Activated CD4-positive, alpha-beta T cell treated with anti-CD3 and anti-CD28 coated beads for 4 hours (primary cell): ENCODE measurements at places on chromosomes 1 and 21.

DNA sequence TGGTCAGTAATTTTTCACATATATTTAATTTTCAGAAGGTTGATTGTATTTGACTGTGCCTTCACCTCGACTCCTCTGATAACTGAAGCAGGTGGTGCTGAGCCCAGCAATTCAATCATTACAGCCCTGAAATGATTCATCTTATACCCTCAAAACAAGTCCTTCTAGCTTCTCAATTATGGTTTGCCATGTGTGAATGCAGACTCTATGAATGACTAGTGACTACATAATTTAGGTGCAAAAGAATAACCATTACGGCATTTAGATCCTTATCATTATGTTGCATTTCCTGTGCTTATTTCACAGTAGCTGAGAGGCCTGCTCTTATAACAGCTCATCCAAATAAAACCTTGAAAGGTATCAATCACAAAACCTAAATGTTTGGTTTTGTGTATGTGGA is 54.0 kb upstream of the COL11A1 start:
- DNase-seq: no peak

- no peak for DNase-seq
Measured at GRCh38 chr1:230531103-230531502, 105.0 kb upstream of the PGBD5 start.

GRCh38 chr21:40054403-40054802 is 187.2 kb downstream of the PCP4 start:
- DNase-seq: no peak

DNA sequence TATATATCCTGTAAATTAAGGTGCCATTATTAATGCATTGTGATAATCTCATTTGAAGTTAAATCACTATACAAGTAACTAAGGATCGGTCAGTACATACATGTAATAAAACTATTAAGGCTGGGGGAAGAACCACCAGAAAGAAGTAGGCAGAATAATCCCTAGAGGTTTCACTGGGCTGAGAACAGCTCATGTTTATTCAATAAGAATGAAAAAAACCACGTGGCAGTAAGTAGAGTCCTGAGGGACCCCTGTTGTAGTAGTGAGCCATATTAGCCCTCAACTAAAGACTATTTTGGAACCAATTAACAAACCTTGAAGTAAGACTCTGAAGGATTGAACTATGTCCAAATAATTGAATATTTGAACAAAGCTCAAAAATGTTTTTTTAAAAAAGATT is 46.9 kb upstream of the ADAM30 start:
- DNase-seq: no peak

DNA sequence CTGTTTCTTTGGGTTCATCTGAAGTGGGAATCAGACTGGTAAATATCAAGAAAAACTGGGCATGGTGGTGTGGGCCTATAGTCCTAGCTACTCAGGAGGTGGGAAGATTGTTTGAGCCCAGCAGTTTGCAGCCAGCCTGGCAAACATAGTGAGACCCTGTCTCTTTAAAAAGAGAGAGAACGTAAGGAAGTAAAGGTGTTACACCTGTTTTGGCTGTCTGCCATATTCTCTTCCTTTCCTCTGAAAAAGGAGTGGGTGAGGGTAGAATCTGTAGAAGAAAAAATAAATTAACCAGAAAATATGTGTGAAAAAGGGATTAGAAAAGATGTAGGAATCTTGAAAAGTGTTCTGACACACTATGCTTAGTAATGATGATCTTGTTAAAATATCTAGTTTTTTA is 20.0 kb downstream of the AHCYL1 start:
- DNase-seq: no peak

GRCh38 chr1:71885171-71885570 is 397.2 kb downstream of the NEGR1 start:
- no peak for DNase-seq

- no peak for DNase-seq
Measured at GRCh38 chr1:104132382-104132973, 382.8 kb downstream of the AMY1C start.

- DNase-seq: peak; percentile 6
Measured at GRCh38 chr1:40592107-40592803, 60.8 kb downstream of the ZNF684 start.

DNA sequence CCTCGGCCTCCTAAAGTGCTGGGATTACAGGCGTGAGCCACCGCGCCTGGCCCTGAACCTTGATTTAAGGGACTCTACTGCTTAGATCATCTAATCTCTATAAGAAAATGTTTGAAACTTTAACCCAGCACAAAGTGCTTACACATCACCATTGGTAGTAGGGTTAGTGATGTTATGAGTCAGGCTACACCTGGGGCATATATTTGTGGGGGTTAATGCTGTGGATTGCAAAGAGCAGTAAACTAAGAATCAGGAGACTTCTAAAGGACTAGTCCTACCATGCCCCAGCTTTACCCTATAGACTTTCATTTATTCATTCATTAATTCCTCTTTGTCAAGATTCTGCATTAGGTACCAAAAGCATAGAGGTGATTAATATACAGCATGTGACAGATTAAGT is 880.5 kb downstream of the TTLL7 start:
- DNase-seq: no peak

GRCh38 chr1:29971703-29972102 is 735.4 kb downstream of the PTPRU start:
- DNase-seq: no peak

- no peak for DNase-seq
Measured at GRCh38 chr1:9400425-9401079, 107.9 kb downstream of the SPSB1 start.

DNA sequence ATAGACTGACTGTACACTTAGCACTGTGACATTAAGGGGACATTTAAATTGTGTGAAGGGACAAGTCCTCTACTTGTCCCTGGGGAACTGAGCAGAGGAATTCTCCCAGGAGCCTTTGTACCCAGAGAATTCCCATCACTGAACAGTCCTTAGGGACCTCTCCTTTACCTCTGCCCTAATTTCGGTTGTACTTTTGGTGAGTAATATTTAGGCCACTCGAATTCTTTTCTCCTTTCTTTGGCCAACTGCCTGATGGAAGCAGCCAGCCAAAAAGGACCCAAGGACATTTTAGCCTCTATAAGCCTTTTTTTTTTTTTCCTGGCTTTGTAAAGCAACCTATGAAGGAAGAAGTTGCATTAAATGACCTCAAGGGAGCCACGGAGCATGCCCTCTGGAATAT is 71.5 kb downstream of the NR5A2 start:
- no peak for DNase-seq

GRCh38 chr1:9347095-9347850 is 54.6 kb downstream of the SPSB1 start:
- no peak for DNase-seq

GRCh38 chr1:17400725-17401341 is 28.8 kb downstream of the PADI6 start:
- no peak for DNase-seq

DNA sequence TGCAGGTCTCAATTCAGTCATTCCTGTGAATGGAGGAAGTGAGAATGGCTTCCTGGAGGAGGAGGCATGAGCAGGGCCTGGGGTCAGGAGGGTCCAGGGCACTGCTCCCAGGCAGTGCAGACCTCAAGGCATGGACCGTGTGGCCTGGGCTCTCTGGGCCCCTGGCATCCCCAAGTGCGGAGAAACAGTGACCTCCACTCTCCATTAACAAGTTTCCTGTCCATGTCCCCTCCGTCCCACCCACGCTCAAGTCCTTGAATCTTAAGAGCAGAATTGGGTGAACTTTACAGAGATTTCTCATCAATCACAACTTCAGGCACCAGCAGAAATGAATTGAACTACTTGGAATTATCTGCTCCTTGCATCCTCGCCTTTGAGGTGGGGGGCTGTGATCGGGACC is 211.1 kb downstream of the NPHP4 start:
- DNase-seq: no peak
